Caki2 (cell line): ENCODE measurements at places on chromosomes 11 and 22. TPM values are rescaled to one million over a fixed set of nuclear protein-coding genes. Genes with fewer than 3 reads are reported as not detected.

Gene FOSL1
- 67.3 and 80.4 TPM in 2 replicates for total RNA-seq

Gene KCNK4
- not detected in 2 replicates for total RNA-seq

Gene MOGAT2
- not detected in 2 replicates for total RNA-seq

Gene GRIA4
- total RNA-seq: 17.1 and 28.8 TPM in 2 replicates

Gene HORMAD2
- not detected in 2 replicates for total RNA-seq

Gene RFPL3
- total RNA-seq: not detected in 2 replicates

DNA sequence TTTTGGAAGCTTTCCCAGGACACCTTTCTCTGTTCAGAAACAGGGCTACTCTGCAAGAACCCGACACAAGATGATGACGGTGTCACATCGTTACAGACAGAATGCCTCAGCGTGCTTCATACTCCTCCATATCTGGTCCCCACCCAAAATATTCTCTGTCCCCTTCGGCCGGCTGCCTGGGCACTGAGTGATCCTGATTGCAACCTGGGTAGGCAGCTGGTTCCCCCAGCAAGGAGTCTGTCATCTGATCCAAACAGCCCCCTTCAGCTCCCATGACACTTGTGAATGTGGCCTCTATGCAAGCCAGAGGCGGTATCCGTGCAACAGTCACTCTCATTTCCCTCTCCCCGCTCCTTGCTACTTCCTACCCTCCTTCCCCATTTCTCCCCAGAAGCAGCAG, 431.7 kb upstream of the B3GAT1 start:
- no peak for DNase-seq

DNA sequence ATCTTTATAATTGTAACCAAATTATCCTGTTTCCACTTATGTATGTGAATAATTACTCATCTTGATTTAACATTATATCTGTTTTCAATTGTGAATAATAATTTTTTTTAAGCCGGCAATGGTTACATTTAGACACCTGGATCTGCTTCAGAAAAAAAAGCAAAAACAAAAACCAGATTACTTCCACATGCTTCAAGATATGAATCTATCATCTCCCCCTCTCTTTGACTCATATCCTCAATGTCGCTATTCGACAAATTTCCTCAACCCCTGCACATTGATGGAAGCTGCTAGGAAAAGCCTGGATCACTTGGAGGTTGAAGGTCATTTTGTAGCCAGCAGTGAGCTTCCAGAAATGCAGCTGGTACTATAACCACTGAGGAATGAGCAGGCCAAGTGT, 42.7 kb downstream of the SLC1A2 start:
- no peak for DNase-seq

DNA sequence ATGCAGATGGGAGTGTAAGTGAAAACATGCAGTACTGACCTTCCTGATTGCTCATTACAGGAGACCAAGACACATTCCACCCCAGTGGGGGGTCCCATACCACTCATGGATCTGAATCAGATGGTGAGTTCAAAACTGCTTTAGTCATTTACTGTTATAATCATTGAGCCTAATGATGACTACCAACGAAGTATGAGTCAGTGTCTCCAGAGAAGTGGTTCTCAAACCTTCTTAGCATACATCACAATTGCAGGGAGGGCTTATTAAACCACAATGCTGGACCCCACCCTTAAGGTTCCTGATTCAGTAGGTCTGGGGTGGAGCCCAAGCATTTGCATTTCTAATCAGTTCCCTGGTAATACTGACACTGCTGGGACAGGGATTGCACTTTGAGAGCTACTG, 75.8 kb downstream of the CD44 start:
- DNase-seq: peak; percentile 88

- DNase-seq: no peak
Observed at GRCh38 chr11:106327134-106327533, 249.7 kb downstream of the AASDHPPT start.

- DNase-seq: no peak
Observed at GRCh38 chr11:22733475-22734248, 67.3 kb downstream of the GAS2 start.

GRCh38 chr11:91857179-91857578, 367.4 kb upstream of the FAT3 start:
- no peak for DNase-seq

- no peak for DNase-seq
Observed at GRCh38 chr11:94673951-94674491, 94.1 kb upstream of the AMOTL1 start.

GRCh38 chr11:128548649-128549255, 38.6 kb downstream of the ETS1 start:
- no peak for DNase-seq

DNA sequence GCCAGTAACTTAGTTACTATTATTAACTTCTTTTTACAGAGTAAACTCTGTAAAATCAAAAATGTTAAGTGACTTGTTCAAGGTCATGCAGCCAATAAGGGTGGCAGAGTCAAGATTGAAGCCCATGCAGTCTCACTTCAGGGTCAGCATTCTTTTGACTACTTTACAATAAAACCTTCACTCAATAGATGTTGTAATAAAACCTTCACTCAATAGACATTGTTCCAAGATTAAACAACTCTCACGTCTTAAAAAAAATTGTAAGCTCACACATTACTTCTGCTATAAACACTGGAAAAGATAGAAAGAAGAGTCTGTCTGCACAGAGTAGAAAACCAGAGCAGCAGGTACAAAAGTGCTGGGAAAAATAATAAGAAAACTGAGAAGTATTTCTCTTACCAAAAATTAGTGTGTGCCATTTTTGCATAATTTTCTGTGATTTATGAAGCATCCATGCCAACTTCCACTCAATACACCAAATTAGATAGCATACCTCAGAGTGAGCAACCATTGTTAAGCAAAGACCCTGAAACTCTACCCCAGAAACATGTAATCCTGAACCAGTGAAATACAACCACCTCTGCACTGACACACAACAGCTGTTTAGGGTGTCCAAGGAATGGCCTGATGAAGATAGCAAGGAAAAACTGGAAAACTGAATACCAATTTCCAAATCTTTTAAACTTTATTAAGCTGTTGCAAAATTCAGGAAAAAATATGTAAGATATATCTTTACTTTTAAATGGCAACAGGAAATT, 4.9 kb upstream of the SOX6 start:
- DNase-seq: no peak

DNA sequence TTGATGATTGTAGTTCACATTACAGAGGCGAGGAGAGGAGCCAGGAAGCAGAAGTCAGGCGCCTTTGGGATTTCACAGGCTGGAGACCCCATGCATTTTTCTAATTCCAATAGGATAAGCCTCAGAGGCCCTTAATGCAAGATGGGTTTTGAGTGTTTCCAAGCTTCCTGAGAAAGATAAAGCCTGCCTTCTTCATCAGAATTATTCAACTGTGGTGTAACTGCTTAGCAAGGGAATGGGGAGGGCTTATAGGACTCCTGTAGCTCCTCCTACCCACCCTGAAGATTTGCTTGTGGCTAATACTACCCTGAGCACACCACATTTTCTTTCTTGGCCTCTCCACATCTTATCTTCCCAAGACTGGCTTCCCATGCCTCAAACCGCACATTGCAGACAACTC, 151.1 kb upstream of the ISX start:
- DNase-seq: no peak

GRCh38 chr22:37995460-37995859, 11.1 kb upstream of the SOX10 start:
- no peak for DNase-seq

- DNase-seq: no peak
Observed at GRCh38 chr11:95545116-95545875, 244.3 kb downstream of the FAM76B start.

- DNase-seq: no peak
Observed at GRCh38 chr22:49541693-49542230, 285.9 kb downstream of the BRD1 start.

DNA sequence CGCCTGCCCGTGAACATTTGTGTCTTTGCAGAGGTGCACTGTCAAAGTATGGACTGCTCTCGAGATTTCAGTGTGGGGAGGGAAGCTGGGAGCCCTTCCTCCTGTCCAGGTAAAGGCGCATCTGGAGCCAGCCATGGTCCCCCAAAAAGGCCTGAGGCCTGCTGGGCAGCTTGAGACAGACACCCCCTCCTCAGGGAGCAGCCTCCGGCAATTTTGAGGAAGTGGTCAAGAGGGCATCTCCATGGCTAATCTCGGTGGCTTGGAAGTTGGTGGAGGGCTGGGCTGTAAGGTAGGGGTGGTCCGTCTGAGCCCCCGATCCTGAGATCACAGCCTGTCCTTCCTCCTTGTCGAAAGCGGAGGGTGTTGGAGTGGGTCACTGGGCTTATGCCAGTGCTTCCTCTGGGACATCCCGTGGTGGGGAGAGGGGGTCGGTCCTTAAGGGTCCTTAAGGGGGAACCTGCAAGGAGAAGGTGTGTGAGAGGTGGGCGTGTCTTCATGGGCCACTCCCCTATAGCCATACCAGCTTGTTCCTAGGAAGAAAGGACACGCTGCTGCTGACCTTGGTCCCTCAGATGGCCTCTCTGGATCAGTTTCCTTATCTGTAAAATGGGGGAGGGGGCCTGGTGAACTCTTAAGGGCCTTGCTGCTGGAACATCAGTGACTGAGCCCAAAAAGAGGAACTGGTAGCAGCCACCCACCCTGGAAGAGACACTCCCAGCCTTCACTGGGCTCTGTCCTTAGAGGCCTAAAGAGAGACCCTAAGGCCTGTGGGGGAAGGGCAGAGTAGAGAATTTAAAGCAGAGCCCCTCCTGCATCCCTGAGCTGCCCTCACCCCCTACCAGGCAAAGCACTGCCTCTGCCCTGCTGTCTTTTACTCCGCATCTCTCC, 2.6 kb downstream of the KCNC1 start:
- DNase-seq: no peak

GRCh38 chr11:25727944-25728343, 604.0 kb upstream of the ANO3 start:
- DNase-seq: no peak

- no peak for DNase-seq
Observed at GRCh38 chr22:25076336-25076735, 123.3 kb upstream of the CRYBB3 start.

DNA sequence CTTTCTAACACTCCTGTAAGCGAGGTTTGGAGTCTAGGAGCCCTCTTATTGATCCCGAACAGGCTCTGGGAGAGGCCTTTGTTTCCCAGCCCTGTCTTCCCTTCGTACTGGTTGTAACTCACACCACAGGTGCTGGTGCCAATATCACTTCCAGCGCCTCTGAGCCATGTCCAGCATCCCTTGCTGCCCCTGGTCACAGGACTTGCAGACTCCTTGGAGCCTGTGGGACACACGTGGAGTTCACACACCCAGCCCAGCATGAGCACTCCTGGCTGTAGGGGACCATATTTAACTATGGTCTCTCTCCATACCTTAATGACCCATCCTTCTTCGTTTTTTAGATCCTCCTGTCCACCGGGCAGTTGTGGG, 2.2 kb downstream of the ZBTB16 start:
- DNase-seq: no peak

GRCh38 chr11:8040921-8041285, 40.1 kb upstream of the TUB start:
- DNase-seq: no peak

DNA sequence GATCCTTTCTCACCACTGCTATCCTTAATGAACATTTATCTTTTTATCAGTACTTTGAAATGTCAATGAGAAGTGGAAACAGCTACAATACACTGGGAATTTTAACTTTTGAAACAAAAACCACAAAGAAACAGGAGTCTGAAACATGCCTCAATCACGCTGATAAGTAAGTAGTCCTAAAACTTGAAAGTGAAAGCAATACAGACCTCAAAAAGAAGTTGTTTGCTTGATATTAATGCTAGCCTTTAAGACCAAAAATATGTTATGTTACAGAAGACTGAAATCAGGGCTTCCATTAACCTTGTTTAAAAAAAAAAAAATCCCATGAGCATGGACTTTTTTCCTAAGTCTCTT, 21.3 kb downstream of the PHF21A start:
- DNase-seq: no peak

GRCh38 chr11:134742956-134743819, 331.1 kb upstream of the B3GAT1 start:
- DNase-seq: no peak

DNA sequence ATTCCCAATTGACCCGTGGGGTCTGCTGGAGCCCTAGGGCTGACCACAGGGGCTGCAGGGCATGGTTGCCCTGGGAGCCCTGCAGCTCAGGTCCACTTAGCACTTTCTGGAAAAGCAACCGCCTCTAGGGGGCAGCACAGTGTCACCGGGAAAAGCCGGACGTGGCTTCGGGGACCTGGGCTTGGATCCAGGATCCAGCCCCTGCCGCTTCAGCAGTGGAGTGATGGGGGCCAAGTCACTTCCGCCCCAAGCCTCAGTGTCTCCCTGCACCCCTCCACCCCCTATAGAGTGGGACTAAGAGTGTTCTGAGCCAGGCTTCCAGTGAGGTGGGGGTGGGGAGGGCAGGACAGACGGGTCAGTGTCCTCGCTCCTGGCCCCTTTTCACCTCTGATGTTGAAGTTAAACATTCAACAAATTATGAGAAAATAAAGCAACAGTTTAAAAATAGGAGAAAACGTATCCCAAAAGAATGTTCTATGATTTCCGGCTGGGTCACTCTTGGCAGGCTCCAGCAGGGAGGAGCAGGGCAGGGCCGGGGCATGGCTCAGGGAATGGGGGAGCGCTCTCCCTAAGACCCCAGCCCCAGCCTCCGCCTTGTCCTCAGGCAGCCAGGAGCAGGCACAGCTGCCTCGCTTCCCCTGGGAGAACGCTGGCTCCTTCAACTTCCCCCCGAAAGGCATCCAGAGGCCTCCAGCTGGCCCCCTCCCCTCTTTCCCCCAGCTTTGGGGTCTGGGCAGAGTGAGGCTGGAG, 96.5 kb upstream of the FGF3 start:
- peak; percentile 25 for DNase-seq
